ENCODE measurements at places on chromosomes 1 and 21.

GRCh38 chr1:222167896-222168295 is 380.0 kb downstream of the HHIPL2 start:
- DNase-seq = no peak

DNA sequence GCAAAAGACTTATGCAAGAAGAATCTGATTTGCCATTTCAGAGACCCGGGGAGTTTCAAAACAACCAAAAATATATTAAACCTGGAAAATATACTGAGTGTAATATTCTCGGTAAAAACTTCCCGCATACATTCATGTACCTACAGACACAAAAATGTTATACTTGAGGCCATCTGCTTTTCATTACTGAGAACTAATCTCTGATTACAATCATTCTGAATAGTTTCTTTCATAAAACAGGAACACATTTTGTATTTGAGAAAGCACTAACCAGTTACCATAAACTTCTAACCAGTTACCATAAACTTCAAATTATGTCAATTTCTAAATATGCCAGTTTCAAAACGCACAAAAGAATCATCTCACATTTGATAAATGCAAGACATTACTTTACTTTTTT is 7.8 kb downstream of the ZNHIT6 start:
- DNase-seq = no peak

DNA sequence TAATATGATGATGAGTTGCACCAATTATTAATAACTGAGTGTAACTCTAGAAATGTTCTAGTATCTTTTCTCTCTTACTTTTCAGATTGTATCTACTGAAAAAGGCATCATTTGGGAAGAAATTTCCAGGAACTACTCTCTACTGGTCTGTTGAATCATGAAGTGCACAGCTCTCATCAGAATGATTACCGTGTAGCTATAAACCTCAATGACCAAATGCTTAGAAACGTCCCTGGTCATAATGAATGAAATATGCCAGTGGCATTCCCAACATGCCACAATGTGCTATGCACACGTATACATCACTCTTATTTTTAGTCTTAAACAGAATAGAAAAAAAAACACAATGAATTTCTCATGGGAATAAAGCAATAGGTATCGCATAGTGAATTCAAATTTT is 534.3 kb upstream of the OLFM3 start:
- DNase-seq = no peak

DNA sequence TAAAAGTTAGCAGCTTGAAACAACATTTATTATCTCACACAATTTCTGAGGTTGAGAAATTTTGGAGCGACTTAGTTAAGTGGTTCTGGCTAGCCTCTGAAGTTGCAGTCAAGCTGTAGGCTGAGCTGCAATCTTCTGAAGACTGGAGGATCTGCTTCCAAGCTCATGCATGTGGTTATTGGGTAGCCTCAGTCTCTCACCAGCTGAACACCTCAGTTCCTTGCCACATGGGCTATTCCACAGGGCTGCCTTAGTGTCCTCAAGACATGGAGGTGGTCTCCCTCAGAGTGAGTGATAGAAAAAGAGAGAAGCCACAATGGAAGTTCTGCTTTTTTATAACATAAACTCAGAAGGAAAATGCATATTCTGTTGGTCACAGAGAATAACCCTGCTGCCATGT is 92.0 kb upstream of the CAMK1G start:
- DNase-seq = no peak

DNA sequence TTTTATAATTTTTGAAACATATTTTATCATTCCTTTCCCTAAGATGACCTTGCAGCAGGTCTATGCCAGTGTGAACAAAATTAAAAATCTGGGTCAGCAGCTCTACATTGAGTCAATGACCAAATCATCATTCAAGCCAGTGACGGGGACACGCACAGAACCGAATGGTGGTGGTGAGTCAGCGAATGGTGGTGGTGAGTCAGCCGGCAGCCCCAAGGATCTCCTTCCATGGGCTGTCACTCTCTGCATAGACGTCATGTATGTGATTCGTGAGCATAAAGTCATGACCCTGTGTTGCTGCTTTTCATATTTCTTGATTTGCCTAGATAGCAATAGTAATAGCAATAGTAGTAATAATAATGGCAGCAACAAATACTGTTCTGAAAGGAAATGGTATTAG is 26.3 kb downstream of the PER3 start:
- no peak for DNase-seq

Measured in breast epithelium (tissue), 4 donors.